ENCODE measurements at places on chromosomes 3 and 15.

DNA sequence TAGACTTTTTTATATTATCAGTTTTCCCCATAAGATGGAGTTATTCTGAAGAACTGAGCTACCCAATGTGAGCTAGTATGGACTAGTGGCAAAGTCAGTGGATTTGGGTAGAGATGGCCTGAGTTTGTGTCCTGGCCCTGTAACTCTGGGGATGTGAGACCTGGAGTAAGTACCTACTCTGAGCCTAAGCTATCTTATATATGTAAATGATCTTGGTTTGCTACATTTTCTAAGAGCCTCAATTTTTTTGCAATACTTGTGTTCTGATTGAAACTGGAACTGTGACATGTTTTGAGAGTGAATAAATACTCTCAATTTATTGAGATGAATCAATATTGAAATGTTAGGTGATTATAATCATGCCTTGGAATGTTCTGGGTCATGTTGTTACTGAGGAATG is 73.6 kb downstream of the ZNF621 start:
- DNase-seq: no peak

GRCh38 chr3:71055257-71056001 is 528.1 kb downstream of the FOXP1 start:
- DNase-seq: peak; percentile 51

GRCh38 chr3:119352863-119353527 is 58.8 kb downstream of the ARHGAP31 start:
- peak; percentile 11 for DNase-seq

DNA sequence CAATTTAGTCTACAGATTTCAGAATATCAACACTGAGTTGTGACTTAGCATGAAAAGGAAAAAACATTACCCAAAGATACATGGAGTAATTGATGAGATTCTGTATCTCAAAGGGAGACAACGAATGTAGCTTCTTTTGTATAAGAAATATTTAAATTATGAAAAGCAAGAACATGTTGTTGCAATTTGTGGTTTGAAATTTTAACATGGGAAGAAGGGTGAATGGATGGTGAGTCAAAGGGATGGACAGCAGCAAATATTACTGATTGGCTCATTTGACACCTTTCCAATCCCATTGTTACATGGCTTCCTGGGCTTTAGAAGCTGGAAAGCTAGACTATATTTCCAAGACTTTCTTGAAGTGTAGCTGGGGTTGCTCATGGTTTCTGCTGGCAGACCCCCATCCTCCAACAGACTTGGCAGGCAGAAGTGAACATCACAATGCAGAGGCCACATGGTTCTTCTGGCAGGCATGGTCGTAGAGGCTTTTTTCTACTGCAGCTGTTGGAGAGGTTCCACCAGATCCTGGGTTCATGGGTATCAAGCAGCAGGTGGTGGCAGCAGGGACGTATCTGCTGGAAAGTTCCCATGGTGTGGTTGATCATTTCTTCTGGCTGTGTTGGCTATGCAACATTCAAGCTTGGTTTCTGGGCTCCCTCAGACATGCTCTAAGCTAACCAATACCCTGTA is 47.2 kb upstream of the KPNA4 start:
- peak; percentile 50 for DNase-seq

GRCh38 chr3:23202921-23203707 is at the start of gene UBE2E2:
UBE2E2 (plus strand) TSS chr3:23203327.
- peak; percentile 62 for DNase-seq

All from mammary epithelial cell (primary cell).